ENCODE measurements at places on chromosomes 1 and 21. TPM values are rescaled to one million over a fixed set of nuclear protein-coding genes. Genes with fewer than 3 reads are reported as not detected.

BCAN gene
- total RNA-seq, result not detected

NR5A2 gene
- total RNA-seq, result 0.44 TPM

EPHA2 gene
- total RNA-seq, result 43.5 TPM

ZC3H11A gene
- total RNA-seq, result 56.0 TPM

AKR7A3 gene
- not detected for total RNA-seq

CD1E gene
- 0.39 TPM for total RNA-seq

MYCL gene
- 1.3 TPM for total RNA-seq

TESK2 gene
- total RNA-seq, result 2.8 TPM

NTPCR gene
- total RNA-seq, result 27.3 TPM

GRCh38 chr1:16009030-16009460 is 5.0 kb downstream of the SRARP start:
- peak; percentile 88 for DNase-seq

DNA sequence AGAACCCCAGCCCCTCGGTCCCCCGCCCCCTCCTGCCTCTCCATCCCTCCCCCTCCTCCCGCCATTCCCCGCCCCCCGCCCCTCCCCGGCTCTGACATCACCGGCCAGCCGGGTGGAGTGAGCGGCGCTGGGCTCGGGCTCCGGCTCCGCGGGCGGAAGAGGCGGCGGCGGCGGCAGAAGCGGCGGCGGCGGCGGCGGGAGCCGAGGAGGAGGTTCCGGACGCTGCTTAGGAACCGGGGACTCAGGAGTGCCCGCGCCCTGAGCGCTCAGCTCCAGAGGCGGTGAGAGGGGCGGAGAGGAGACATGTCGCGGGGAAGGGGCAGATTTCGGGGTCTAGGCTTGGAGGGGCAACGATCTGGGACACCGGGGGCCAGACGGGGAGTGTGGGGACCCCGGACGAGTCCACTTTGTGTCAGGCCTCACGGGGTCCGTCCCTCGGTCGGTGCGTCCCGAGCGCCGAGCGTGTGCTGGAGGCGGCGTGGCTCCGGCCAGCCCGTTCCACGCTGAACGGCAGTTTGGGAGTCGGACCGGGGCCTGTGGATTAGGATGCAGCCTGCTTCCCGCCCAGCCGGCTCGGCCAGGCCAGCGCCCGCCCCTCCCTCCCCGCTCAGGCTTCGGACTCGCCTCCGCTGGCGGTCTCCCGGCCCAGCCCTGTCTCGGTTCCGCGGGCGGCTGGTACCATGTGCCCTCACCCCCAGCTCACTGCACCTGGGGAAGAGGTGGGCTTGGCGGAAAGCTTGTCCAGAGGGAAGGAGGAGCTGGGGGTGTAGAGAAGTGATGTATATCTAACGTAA is at the start of gene PEA15:
TSS of gene PEA15 (plus strand) at position 143 of the 794 bp plus-strand sequence. CDS start 6,161 bp downstream, outside the sequence.
- DNase-seq, result peak; percentile 73

DNA sequence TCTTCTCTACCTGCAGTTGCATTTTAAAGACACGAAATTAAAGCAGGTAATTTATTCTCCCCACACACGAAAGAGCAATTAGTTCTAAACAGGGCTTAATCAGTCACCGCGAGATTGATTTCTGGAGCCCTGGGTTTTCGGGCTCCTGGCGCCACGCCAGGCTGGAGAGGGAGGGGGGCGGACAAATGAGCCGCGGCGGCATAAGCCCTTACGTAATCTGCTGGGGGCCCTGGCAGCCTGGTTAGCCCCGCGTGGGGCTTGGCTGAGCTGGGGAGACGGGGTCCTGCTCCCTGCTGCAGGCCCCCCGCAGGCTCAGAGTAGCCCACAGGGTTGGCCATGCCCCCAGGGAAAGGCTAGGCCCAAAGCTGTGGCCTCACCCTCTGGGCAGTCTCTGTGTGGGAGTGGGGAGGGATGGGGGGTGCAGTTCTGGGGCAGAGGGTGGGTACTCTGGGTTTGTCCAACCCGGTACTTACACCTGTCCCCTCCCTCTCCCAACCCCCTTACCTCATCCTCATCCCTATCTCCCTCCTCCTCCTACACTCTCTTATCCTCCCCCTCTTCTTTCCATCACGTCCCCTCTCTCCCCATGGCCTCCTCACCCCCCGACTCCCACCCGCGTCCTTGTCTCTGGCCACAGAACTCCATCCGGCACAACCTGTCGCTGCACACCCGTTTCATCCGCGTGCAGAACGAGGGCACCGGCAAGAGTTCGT is 19.9 kb downstream of the FOXO6 start:
- peak; percentile 68 for DNase-seq

DNA sequence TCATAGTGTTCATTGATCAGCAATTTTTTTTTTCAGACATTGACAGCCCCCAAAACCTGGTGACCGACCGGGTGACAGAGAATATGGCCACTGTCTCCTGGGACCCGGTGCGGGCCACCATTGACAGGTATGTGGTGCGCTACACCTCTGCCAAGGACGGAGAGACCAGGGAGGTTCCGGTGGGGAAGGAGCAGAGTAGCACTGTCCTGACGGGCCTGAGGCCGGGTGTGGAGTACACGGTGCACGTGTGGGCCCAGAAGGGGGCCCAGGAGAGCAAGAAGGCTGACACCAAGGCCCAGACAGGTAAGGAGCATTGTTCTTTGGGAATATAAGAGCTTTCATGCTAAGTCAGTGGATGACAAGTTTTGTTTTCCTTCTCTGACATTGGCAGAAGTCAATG is 49.3 kb downstream of the TNN start:
- peak; percentile 54 for DNase-seq

DNA sequence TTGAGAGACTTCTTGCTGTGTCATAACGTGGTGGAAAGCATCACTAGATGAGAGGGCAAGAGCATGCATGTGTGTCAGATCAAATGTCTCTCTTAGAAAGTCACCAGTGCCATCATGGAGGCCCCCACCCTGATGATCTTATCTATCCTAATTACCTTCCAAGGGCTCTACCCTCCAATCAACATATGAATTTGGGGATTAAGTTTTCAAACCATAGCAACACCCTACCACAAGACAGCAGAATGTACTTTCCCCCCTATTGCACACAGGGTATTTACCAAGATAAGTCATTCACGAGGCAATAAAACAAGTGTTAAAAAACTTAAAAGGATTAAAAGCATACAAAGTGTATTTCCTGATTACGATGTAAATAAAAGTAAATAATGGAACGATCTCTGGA is 515.6 kb downstream of the LMO4 start:
- DNase-seq, result no peak

GRCh38 chr1:186750257-186750656 is 70.0 kb upstream of the PTGS2 start:
- no peak for DNase-seq

- no peak for DNase-seq
Measured at GRCh38 chr1:153583976-153584375, 18.3 kb upstream of the S100A2 start.

DNA sequence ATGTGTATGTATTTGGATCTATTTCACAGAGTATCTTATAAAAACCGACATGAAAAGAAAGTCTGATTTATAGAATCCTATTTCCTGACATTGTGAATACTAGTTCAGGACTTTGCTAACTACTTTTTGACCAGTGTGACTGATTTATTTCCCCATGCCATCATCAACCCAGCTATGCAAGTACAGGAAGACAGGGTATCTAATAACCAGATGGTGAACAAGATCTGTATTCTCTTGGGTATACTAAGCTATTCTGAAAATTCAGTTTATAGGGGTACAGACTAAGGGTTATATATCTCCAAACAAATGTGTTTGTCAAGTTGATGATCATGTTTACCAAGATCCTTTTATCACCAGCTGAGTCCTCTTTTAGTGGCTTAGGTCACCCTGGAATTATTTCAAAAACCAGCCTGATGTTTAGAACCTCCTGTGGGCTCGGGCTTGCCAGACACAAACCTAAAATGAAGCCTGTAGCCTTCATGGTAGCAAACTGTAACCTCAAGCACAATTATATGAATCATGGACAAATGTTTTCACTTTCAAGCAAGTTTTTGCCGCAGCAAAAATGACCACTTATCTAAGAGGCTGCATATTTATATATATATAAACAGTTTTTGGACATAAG is 185.1 kb downstream of the FGGY start:
- DNase-seq, result no peak

- DNase-seq, result no peak
Measured at GRCh38 chr1:30743584-30744059, 14.0 kb downstream of the LAPTM5 start.

- DNase-seq, result peak; percentile 57
Measured at GRCh38 chr1:153404768-153405167, 11.6 kb upstream of the S100A7A start.

DNA sequence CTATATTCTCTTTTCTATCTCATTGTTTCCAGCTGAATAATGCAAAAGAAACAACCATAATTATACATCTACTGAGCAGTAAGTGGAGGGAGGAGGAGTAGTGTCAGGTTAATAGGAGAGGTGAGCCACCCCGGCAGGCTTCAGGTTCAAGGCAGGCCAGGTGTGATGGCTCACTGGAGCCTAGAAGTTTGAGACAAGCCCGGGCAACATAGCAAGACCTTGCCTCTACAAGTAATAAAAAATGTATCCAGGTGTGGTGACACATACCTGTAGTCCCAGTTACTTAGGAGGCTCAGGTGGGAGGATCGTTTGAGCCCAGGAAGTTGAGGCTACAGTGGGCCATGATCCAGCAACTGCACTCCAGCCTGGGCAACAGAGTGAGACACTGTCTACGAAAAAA is 1.9 kb upstream of the DIP2A start:
- no peak for DNase-seq

DNA sequence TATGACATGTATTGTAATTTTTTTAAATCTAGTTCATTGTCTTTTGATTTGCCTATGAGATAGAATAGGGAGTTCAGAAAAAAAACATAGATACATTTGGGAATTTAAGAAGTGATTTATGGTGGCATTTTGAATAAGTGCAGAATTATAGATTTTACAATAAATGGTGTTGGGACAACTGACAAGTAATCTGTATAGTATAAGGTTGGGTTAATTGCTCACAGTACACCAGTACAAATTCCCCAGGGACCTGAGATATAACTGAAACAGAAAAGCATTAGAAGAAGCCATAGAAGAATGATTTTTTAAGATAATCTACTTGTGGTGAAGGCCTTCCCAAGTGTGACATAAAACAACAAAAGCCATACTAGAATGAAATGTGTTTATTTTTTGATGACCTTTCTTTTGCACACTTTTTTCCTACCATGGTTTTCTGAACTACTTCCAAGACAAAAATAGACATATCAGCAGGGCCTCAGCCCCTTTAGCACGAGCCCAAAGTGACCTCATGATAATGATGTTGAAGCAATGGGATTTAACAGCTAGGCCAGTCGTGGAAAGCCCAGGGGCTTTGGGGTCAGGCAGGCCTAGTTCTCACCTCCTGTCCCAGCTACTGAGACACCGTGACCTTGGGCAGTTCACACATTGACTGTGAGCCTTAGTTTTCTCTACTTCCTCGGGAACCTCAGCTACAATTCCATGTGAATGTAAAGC is 87.4 kb downstream of the GREM2 start:
- DNase-seq, result no peak

- DNase-seq, result no peak
Measured at GRCh38 chr21:41692185-41692565, 74.7 kb downstream of the RIPK4 start.

DNA sequence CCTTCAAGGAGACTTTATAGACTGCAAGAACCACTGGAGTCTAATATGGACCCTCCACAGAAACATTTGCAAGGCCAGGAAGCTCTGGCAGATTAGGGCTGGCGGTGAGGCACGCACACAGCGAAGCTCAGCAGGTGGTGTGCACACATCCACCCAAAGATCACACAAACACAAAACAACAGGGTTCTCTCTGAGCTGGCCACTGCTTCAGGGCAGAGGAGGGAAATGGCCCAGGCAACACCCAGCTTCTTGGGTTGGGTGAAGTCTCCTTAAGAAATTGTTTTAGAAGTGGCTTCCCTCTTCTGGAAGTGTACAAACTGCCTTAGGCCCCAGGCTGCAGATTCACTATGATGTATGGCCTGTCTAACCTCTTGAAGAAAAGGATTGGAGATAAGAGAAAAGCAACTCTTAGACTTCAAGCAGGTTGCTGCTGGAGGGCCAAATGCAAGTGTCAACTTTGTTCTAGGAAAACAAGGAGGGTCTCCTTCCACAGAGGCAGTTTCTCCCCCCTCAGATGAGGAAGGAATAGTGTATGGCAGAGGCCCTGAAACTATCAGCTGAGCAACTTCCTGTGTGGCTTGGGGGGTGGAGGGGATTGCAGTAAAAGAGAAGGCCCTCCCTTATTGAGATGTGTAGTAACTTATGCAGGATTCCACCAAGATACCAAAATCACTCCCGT is 2.0 kb downstream of the RCSD1 start:
- no peak for DNase-seq

DNA sequence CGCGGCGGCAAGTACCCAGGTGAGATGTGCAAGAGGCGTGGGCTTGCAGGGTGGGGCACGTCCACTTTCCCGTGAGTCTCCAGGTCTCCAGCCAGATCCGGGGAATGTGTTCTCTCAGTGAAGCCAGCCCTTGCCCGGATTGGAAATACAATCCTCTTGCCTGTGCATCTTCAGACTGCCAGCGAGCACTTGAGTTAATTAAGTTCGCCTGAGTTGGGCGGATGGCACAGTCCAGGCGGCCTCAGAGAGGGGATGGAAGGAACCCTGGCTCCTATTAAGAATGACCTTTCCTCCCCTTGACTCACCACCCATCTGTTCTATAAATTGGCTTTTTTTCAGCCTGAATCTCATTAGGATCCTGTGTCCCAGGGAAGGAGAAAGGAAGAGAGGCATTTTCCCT is 33.3 kb upstream of the CNTN2 start:
- no peak for DNase-seq

GRCh38 chr1:94326329-94326728 is 88.9 kb upstream of the ARHGAP29 start:
- DNase-seq, result no peak

- DNase-seq, result no peak
Measured at GRCh38 chr1:215128504-215128903, 46.0 kb downstream of the KCNK2 start.

- DNase-seq, result no peak
Measured at GRCh38 chr1:76496871-76497270, 370.4 kb upstream of the ST6GALNAC5 start.

GRCh38 chr21:21463456-21463855 is 465.2 kb downstream of the NCAM2 start:
- no peak for DNase-seq

- DNase-seq, result no peak
Measured at GRCh38 chr1:212699104-212699624, 476 bp downstream of the BATF3 start.

DNA sequence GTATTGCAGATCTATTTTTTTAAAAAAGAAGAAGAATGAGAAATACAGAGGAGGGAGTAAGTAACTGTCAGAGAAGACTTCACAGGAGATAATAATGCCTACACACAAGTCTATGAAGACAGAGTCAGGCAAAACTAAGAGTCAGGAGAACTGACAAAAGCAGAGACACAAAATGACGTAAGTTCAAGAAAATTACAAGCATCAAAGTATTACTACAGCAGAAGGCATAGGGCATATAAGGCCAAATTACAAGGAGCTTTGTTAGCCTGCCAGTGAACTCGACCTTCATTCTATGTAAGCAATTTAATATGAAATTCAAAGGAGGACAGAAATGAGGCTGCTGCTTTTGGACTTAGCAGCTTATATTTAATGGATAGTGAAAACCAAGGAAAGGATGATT is 23.7 kb downstream of the FAF1 start:
- DNase-seq, result no peak
